Umbilical cord (tissue), 2 donors: ENCODE measurements at places on chromosomes 7 and 10.

DNA sequence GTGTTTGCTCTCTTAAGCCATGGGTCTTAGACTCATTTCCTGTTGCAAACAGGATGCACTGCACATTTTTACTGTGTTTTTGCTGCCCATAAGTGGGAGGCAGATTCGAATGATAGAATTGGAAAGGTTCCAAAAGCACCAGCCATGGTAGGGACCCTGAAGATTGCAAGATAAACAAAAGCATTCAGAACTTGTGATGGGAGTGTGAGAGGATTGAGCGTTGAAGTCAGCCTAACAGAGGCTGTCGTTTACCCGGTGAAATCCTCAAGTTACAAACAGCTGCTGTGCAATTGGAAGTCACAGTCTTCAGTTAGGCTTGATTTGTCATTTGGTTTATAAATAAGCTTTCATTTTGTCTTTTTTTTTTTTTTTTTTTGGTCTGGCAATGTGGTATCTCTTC is 192.7 kb upstream of the MKI67 start:
- no peak for DNase-seq

GRCh38 chr10:75335983-75336382 is 65.6 kb downstream of the ZNF503 start:
- DNase-seq = no peak

DNA sequence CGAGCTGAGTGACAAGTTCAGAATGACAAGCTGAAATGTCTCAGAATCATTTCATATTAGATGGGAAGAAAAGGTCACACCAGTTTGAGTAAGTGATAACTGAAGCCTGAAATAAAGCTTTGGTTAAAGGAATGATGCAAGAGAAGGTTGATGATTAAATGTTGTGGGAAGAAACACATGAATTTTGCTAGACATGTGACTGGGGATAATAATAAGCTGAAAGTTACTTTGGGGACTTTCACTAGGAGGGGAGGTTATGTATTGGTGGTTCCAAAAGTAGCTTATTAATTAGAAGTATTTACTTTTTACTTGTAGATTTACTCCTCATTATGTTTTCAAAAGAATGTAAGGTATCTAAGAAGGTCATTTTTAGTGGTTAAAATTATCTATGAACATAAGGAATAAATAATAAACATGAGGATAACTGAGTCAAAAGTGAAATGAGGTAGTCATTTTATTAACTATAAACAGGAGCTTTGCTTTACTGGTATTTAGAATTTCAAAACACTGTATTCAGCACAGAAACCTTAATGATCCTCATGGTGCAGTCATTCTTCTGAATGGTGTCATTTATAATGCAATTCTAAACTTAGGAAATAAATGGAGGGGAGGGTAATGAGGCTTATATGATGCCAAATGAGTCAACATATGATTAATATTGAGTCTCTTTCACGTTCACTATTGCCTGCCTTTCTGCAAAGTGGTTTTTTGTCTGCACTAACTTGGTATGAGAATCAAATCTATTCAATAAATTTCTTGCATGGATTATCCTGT is 63.7 kb downstream of the PRKG1 start:
- DNase-seq = no peak

- DNase-seq = peak; percentile 3
Measured at GRCh38 chr10:18449611-18450026, 201.8 kb downstream of the NSUN6 start.

DNA sequence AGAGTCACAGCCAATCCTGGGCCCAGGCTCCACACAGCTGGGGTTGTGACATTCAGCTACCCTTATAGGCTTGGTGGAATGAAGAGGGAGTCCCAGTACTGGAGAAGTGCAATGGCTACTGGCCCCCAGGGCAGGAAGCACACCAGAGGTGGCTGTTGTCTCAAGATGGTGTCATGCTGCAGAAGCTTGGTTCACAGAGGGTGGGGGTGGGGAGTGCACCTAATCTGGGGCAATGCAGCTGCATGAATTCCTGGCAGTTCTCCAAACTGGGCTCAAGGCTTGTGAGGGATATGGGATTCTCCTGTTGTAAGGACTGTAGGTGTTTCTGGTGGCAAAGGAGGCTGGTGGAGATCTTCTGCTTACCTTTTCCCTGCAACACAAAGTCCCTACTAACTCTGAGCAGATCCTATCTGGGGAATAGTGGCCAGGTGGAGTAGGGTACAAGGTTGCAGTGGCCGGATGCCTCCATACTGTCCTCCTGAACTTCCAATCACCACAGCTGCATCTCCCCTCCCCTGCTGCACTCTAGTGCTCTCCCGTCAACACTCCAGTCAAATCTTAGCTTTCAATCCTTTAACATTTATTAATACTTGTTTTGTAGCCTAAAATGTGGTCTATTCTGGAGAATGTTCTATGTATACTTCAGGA is 27.4 kb upstream of the PLA2G12B start:
- DNase-seq = no peak

DNA sequence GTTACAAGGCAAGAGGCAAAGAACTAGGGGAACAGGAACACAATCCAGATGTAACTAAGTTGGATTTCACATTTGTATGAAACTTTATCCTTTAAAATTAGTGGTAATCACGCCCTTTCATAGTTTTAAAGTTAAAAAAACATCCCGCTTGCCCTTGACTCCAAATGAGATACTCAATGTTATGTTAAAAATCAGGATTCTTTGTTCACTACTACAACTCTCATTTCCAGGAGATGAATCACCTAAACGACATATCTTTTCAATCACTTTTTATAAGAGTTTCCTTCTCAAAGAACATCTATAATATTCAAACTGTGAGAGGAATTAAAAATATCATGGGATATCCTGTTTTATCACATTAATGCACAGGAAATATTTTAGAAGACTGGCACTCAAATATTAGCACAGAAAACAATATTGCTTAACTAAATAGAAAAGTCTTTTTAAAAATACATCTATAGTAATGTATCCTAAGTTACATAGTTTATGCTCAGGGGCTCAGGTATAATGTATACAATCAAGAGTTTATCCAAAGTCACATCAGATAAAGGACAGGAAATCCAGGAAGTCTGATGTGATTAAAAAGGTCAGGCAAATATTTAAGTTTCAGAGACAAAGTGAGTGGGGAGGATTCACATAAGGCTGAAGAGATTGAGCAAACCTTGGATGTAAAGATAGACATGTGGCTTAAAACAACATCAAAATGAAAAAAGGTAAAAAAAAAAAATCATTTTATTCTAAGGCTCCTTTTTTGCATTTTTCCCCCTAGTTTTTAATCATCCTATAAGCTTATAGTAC is 41.9 kb downstream of the CADPS2 start:
- DNase-seq = no peak

DNA sequence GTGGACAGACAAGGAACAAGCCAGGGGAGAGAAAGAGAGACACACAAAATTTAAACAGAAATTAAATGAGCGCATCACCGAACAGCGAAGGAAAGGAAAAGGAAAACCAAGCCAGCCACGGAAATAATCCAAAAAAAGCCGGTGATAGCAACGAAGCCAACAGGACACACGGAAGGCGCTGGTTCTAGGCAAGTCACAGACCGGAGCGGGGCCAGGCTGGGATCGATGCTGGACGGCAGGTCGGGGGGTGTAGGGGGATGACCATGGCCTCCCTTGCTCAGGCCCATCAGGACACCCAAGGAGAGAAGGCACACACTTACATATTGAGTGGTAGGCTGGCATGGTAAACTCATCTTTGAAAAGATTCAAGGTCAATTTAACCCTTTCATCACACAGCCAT is 202.5 kb upstream of the PTN start:
- DNase-seq = no peak

DNA sequence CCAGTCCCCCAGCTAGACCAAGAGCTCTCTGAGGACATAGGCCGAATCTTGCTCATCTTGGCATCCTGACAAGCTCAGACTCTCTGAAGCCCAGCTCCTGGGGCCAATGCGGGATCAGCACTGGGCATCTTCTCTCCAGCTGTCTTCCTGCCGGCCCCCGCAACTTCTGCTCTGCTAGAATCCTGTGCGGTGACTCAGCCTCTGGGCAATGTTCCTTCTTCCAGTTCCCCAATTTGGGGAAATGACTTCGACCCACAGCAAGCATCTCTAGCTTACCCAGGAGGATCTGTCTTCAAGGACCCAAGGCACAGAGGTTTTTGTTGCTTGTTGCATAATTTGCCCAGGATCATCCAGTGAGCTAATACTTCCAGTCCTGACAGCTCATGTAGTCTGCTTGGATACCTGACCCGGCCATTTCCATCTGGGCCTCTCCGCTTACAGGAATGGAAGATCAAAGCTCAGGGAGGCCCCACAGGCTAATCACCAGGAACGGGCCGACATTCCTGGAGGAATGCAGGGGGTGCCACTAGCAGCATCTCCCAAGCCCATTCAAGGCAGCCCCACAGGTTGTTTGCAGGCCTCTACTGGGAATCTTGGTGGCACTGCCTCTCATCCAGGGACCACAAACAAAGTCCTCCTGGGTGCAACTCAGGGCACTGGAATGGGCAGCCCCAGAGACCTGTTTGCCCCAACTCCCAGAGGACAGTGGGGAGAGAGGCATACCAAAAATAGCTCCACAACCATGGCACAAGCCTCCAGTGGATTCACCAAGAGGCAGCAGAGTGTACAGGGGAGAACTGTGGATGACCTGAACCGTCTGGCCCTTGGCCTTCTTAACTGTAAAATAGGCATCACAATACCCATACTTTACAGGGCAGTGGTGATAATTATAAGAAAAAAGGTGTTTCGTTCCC is 151.9 kb downstream of the NEURL1 start:
- peak; percentile 82 for DNase-seq

- DNase-seq = no peak
Measured at GRCh38 chr7:157623556-157623955, 286.8 kb downstream of the DNAJB6 start.
